ENCODE measurements at places on chromosomes 16 and 17.

GRCh38 chr17:33046361-33047255 is 55.0 kb downstream of the SPACA3 start:
- DNase-seq, result no peak

- DNase-seq, result no peak
Observed at GRCh38 chr16:64489449-64489848, 632.4 kb downstream of the CDH11 start.

DNA sequence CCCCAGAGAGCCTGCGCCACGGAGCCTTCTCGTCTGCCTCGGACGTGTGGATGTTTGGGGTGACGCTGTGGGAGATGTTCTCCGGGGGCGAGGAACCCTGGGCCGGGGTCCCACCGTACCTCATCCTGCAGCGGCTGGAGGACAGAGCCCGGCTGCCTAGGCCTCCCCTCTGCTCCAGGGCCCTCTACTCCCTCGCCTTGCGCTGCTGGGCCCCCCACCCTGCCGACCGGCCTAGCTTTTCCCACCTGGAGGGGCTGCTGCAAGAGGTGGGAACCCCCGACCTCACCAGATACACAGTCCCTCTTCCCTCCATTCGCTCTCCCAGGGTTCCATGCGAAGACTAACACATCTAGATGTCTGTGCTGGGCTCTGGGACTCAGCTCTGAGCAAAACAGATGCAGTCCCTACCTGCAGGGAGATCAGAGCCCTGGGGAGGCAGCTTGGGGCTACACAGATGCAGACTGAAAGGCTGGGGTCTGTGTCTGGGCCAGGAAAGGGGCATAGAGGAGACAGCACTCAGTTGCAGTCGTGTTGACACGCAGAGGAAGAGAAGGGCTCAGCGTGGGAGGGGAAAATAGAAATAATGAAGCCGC is 3.7 kb downstream of the TNK1 start:
- DNase-seq, result no peak

DNA sequence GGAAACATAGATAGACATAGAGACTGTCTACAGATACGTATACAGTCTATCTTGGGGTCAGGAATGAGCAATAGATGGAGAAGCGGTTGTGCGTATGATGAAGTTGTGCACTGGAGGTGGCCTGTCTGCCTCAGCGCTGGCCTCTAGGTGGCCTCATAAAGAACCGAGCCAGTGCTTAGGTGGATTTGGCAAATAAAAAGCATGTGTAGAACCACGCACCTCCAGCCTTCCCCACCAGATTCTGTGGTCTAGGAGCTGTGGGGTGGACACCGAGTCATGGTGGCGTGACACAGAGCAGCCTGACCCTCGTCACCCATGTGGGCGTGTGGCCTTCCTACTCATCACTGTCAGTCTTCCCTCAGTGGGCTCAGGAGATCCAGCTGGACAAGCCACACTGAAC is 34.0 kb downstream of the PGS1 start:
- peak; percentile 53 for DNase-seq

GRCh38 chr16:58498341-58499091 is 1.4 kb upstream of the NDRG4 start:
- no peak for DNase-seq

DNA sequence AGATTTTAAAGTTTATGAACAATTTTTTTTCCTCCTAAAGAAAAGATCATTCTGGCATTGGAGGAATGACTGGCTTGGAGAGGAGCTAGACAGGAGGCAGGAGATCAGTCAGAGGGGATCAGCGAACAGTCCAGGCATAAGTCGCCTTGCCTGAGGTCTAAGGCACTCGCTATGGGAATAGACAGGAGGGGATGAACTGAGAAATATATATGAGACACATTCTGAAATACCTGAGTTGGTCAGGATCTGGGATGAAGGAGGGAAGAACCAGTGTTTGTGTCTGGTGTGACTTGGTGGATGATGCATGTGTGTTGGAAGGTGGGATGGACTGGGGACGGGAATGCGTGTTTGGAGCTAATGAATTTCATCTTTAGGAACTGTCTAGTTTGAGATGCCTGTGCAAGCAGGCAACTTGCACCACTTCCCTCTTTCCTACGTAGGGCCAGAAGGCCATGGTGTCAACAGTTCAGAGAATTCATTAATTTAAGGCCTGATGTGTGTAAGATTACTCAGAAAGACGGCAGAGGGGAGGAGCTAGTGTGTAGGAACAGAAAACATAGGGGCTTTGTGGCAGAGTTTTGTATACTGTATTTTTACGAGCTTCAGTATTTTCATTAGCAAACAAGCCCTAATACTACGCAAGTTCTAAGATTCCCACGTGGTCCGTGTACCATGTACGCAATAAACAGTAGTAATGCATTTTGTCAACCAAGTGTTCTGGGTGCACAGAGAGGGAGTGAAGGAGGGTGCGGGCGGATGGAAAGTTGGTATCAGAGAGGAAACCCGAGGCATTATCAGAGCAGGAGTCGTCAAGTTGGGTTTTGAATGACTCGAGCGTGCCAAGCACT is 825 bp downstream of the HEATR6 start:
- peak; percentile 48 for DNase-seq

- DNase-seq, result no peak
Observed at GRCh38 chr17:67322042-67322787, 44.2 kb downstream of the PSMD12 start.

DNA sequence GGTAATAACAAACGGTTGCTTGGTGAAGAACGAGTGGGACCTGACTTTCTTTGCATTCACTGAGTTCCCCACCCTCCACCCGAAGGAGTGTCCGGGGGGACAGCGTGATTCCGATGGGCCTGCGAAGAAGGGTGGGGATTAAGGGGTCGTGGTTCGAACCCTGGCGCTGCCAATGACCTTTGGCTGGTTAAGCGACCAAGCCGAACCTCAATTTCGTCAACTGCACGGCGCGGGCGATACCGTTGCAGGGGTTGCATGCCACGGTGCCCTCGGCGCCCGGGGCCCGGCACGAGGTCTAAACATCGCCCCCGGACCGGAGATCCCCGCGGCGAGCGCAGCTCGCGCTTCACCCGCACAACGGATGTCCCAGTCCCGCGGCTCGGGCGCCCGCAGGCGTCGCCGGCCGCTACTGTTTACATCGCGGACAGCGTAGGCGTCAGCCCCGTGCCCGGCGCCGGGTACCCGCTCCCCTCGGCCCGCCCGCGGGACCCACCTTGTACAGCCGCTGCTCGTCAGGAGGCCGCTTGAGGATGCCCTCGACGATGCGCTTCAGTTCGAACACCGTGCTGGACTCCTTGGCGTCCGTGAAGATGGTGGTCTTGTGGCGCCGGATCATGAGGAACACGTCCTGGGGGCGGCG is 460 bp downstream of the ELOB start:
- DNase-seq, result peak; percentile 51
